CD8-positive, alpha-beta T cell (primary cell): ENCODE measurements at places on chromosomes 2 and 18.

GRCh38 chr2:237618449-237618848 is 8.9 kb upstream of the LRRFIP1 start:
- DNase-seq, result no peak

DNA sequence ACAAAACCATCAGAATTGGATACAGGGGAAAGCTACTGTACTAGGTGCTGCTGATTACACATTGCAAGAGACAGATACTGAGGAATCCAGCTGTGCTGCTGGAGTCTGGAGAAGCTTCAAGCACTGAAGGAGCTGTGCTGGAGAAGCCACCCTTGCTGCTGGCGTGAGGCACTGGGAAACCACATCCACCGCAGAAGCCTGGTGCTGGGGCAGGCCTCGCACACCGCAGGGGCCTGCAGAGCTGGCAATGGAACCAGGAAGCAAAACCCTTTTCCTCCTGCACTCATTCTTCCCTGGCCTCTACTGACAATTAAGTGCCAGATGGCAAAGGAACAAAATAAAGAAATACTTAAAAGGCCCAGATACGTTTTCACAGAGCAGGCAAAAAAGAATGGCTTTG is 94.4 kb upstream of the MSH6 start:
- no peak for DNase-seq

- no peak for DNase-seq
Observed at GRCh38 chr18:40346146-40346545, 1608.9 kb upstream of the PIK3C3 start.

GRCh38 chr2:121777699-121778058 is 22.2 kb downstream of the TSN start:
- no peak for DNase-seq

DNA sequence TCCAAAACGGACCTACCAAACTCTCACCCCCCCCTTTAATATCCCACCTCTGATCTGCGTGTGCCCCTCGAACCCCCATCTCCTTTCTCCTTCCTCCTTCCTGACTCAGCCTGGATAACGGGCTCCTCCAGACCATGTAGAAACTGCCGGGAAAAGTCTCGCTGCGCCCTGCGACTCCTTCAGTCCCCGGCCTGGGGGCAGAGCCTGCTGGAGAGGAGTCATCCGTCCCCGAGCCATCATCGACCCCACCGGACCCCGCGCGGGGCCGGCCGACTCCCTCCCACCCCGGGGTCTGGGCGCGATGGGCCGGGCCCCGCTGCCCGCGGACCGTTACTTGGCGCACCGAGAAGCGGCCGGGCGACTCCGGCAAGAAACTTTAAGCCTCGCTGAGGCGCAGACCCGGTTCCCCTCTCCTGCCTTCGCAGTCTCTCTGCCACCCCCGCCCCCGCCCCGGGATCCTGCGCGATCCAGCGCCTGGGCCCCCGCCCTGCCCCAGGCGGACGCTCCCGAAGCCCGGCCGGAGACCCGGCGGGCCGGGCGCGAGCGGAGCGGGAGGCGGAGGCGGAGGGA is 3.4 kb downstream of the ZEB2 start:
- DNase-seq, result no peak

GRCh38 chr2:167471332-167471731 is 583.1 kb downstream of the XIRP2 start:
- no peak for DNase-seq

GRCh38 chr18:75574187-75574586 is 146.7 kb upstream of the SMIM21 start:
- DNase-seq, result no peak

- DNase-seq, result no peak
Observed at GRCh38 chr2:153990771-153991170, 119.0 kb downstream of the GALNT13 start.

DNA sequence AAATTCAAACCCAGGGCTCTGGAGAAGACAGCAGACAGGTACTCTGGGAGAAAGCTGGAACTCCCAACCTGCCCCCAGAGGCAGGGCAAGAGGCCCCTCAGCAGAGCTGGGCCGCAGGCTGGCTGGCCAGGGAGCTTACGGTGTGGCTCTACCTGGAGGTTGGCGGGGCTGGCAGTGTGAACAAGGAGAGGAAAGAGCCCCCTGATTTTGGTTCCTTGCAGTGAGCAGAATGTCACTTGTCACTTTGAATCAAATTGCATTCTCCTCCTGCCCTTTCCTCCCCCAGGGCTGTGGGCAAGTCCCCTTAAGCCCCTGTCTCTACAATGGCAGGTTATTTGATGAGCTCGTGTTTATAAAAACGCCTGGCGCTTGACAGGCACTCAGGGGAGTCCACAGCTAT is 32.6 kb downstream of the MYO7B start:
- DNase-seq, result no peak

GRCh38 chr2:237694415-237695194 is 67.2 kb downstream of the LRRFIP1 start:
- DNase-seq, result peak; percentile 57

GRCh38 chr2:156897548-156897947 is 360.0 kb upstream of the GALNT5 start:
- DNase-seq, result no peak

GRCh38 chr2:160246356-160246755 is 46.3 kb upstream of the ITGB6 start:
- DNase-seq, result no peak

DNA sequence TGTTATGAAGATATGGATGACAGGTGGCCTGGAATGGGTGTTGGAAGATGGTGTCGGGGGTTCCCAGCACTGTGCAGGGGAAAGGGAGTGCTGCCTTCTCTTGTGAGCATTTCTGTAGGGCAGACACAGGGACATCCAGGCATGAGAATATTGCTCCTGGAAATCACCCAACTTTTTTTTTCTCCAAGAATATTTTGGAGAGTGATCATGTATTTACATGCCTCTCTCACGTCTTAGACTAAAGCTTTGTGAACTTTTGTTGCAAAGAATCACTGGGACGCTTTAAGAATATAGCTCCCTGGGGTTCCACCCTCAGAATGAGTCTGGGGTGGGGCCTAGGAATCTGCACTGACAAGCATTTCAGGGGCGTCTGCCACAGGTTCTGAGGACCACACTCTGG is 68.7 kb downstream of the VWA3B start:
- DNase-seq, result no peak

- DNase-seq, result no peak
Observed at GRCh38 chr2:144383571-144384100, 136.3 kb downstream of the ZEB2 start.

DNA sequence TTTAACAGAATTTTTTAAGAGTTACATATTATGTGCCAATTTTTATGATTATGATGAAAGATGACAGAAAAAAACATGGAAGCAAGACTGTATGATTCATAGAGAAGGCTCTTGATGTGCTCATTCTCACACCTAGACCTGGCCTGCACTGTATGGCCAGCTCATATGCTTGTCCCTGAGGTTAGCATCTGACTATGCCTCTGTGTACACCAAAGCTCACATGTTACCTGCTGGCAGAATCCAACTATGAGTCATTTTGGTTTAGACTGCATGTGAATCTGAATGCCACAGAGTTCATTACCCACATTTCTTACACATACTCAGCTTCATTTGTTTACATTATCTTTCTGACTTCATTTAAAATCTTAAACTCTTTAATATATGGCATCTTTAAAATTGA is 139.0 kb downstream of the DSC3 start:
- no peak for DNase-seq
